ENCODE measurements at places on chromosomes 13 and 19.
A peak's percentile ranks its signal among the peaks of the same experiment; 100 is the strongest.

GRCh38 chr13:49421391-49421790, 22.5 kb downstream of the CAB39L start:
- no peak for DNase-seq

DNA sequence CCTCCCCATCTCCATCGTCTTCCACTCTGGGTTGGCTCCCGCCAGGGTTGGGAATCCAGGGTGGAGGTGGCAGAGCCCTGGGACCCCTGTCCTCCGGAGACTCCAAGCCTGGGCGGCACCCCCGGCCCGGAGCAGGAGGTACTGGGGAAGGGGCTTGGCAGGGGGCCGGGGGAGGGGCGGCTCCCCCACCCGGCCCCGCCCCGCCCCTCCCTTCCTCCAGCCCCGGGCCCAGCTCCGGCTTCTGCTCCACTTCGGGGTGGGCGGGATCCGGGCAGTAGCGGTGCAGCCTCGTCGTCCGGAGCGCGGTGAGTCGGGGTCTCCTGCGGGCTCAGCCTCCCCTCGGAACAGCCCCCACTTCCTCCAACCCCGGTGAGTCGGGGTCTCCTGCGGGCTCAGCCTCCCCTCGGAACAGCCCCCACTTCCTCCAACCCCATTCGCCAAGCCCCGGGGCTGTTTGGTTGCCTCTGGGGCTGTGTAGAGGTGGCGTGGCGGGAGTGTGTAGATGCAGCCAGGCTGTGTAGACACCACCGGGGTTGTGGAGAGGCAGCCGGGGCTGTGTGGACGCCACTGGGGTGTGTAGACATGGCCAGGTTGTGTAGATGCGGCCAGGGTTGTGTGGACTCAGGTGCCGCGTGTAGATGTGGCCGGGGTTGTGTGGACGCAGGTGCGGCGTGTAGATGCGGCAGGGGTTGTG, at the start of gene TMPRSS9:
Gene TMPRSS9, plus strand, starts transcription at position 274 of the 694 bp plus-strand sequence. CDS start 29,521 bp downstream, outside the sequence.
- DNase-seq, result no peak

DNA sequence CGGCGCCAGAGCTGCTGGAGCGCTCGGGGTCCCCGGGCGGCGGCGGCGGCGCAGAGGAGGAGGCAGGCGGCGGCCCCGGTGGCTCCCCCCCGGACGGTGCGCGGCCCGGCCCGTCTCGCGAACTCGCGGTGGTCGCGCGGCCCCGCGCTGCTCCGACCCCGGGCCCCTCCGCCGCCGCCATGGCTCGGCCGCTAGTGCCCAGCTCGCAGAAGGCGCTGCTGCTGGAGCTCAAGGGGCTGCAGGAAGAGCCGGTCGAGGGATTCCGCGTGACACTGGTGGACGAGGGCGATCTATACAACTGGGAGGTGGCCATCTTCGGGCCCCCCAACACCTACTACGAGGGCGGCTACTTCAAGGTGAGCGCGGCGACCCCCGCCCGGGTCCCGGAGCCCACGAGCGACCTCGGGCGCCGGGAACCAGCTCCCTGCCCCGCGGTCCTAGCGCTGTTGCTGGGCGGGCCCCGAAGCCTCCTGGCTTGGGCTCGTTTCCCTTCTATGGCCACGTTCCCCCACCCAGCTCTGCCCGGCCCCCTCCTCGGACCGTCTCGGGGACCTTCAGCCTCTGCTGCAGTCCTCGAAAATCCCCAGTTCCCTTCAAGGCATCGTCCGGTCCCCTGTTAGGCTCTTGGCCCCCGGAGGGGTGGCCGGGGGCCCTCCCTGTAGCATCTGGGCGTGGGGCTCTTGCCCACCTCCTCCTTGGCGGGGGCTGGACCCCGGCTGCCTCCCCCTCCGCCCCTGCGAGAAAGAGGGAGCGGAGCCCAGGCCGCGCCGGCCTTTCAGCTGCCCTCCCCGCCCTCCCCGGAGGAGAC, at the start of gene CDC34:
Gene CDC34, plus strand, starts transcription at position 8 of the 808 bp plus-strand sequence. Its CDS starts 172 bp downstream, at position 180.
- peak; percentile 56 for DNase-seq

DNA sequence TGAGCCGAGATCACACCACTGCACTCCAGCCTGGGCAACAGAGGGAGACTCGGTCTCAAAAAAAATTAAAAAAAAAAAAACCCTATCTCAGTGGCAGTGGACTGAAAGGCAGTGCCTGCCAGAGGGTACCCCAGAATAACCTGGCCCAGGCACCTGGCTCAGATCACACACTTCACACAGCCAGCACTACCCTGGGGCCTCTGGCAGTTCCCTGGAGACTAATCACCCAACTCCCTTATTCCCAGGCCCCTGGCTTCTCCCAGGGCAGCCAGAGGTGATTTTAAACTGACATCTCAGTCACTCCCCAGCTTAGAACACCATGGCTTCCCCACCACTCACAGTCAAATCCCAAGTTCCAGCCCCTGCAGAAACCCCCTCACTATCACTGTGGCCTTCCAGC, 3.5 kb upstream of the SLC27A5 start:
- DNase-seq, result no peak

DNA sequence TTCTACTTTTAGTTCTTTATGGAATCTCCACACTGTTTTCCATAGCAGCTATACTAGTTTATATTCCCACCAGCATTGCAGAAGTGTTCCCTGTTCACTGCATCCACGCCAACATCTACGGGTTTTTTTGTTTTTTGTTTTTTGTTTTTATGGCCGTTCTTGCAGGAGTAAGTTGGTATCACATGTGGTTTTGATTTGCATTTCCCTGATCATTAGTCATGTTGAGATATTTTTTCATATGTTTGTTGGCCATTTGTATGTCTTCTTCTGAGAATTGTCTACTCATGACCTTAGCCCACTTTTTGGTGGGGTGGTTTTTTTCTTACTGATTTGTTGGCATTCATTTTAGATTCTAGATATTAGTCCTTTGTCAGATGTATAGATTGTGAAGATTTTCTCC, 89.7 kb downstream of the FRY start:
- no peak for DNase-seq

GRCh38 chr13:101828119-101828518, 375.6 kb downstream of the ITGBL1 start:
- no peak for DNase-seq

DNA sequence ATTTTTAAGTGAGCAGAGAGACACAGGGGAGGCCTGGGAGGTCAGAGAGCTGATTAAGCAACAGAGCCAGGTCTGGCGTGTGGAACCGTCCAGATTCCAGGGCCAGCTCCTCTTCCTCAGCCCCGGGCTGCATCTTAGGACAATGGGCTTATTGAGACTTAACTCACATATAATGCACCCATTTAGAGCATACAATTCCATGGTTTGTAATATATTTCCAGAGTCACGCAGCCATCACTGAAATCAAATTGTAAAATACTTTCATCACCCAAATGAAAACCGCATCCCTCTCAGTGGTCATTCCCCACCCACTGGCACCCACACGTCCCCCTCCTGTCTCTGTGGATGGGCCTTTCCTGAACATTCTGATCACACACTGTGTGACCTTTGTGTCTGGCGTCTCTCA, 2.1 kb upstream of the HMG20B start:
- no peak for DNase-seq

- no peak for DNase-seq
Measured at GRCh38 chr13:59201841-59202240, 961.9 kb downstream of the DIAPH3 start.

DNA sequence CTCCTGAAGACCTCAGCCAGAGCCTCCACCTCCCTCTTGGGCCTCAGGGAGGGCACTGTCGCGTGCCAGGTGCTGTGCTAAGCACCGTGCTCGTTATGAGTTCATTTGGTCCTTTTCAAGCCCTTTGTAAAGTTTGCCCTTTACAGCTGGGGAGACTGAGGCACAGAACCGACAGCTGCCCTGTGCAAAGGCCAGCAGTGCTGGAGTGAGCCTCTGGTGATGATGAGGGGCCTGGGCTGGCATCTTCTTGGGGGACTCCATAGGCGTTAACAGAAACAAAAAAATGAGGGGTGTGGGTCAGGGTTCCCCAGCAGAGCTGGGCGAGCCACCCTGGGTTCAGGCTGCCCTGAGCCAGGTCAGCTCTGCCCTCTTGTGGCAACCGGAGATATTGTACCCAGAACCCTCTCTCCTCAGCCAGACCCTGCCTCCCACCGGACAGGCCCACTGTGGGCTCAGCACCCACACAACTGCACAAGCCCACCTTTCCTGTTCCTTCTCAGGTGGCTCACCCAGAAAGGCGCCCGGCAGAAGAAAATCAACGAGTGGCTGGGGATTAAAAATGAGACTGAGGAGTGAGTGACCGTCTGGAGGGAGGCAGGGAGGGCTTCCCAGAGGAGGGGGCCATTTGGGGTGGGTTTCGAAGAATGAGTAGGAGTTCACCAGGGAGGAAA, 5.5 kb upstream of the IFI30 start:
- no peak for DNase-seq

DNA sequence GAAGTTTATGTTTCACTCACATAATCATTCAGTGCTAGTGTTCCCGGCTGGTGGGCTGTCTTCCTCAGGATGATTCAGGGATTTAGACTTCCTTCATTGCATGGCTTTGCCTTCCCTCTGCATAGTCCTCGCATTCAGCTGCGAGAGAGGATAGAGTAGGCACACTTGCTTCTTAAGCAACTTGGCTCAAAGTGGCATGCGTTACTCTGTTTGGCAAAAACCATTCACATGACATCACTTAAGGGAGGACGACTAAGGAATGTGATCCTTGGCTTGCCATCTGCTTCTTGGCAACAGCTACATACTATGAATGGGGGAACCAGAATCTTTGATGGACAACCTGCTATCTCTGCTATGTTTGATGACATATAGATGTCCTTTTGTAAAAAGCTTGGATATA, 359.3 kb downstream of the TDRD3 start:
- DNase-seq, result no peak

DNA sequence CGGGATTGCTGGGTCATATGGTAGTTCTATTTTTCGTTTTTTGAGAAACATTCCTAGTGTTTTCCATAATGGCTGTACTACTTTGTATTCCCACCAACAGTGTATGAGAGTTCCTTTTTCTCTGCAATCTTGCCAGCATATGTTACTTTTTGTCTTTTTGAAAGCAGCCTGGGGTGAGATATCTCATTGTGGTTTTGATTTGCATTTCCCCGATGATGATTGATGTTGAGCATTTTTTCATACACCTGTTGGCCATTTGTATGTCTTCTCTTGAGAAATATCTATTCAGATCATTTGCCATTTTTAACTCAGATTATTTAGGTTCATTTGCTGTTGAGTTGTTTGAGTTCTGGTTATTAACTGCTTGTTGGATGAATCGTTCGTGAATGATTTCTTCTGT, 18.5 kb upstream of the ATP12A start:
- no peak for DNase-seq

DNA sequence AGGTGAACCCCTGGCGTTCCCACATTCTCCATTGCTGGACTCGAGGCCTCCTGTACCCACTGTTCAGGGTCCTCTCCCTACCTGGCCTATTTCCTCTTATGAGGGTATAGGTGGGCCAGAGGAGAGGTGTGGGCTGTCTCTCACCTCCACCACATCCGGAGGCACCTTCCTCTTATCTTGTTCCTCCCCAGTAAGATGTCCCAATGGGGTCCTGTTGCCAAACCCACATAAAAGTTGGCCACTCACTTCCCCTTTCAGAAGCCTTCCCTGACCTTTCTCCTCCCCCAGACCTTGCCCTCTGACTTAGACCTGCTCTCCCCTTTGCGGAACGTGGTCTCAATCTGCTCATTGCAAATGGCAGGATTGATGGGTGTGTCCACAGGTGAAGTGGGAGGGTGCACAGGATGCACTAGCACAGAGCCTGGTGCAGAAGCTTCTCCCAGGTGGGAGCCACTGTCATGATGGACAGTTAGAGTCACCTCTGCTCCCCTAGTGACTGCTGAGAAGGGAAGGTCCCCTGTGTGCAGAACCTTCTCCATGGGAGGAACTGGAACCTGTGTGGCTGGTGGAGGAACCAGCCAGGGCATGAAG, 1.3 kb downstream of the CYP4F3 start:
- DNase-seq, result no peak

DNA sequence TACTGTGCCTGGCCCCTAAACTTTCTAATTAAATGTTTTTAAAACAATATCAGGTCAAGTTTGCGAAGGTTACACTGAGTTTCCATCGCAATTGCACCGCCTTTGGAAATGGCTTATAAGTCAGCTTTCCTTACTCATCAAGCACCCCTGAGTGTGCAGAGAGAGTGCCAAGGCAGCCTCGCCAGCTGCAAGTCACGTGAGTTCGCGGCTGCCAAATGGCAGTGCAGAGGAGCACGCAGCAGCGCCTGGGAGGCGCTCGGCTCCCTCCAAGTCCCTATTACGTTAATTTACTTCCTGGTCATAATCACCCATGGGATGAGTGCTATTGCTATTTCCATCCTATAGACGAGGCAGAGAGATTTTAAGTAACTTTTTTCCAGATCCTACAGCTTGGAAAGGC, 319.6 kb downstream of the TEX29 start:
- DNase-seq, result peak; percentile 67

GRCh38 chr13:46594374-46595078, 41.6 kb downstream of the LRCH1 start:
- no peak for DNase-seq

- DNase-seq, result peak; percentile 88
Measured at GRCh38 chr13:26051657-26052311, at the start of gene SHISA2. Gene SHISA2, minus strand, starts transcription at chr13:26052016. Its CDS starts 1,041 bp downstream, at chr13:26050975.

GRCh38 chr13:43005460-43006236, 13.6 kb upstream of the EPSTI1 start:
- no peak for DNase-seq

DNA sequence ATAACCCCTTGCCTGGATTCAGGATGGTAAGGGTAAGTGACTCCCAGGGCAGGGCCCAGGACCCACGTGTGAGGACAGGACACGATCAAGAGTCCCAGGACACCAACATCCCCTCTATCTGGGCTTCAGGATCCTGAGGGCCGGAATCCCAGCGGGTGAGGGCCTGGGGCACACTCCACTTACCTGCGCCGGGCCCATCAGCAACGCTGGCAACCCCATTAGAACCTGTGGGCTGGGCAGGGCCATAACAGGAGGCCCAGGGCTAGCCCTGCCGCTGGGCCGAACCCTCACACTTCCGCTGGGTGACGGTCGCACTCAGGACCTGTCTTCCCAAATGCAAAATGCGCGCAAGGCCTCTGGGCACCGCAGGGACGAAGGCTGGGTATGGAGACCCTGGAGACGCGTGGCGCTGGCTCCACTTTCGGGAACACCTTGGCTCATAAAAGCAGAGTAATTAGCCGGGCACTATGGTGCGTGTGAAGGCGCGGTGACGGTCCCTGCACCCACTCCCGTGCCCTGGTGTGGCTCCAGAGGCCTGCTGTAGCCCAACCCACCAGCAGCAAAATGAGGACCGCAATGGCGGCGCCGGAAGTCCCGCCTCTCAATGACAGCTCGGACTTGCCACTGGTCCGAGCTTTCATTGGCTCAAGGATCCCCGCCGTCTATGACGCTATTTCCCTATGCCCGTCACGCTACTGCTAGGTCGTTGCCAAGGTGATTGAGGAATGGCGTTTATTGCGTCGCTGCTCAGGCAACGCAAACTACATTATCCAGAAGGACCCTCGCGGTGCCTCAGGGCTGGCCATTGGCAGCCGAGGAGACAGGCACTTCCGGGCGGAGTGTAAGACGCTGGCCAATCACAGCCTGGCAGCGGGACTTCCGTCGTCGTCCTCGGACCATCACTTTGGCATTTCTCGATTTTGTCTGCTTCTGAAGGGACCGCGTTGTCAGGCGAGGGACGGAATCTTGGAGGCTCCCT, at the start of gene ZNF132:
Gene ZNF132, minus strand, starts transcription at position 578 of the 979 bp plus-strand sequence. Its CDS starts 332 bp downstream, at position 246.
- peak; percentile 95 for DNase-seq

DNA sequence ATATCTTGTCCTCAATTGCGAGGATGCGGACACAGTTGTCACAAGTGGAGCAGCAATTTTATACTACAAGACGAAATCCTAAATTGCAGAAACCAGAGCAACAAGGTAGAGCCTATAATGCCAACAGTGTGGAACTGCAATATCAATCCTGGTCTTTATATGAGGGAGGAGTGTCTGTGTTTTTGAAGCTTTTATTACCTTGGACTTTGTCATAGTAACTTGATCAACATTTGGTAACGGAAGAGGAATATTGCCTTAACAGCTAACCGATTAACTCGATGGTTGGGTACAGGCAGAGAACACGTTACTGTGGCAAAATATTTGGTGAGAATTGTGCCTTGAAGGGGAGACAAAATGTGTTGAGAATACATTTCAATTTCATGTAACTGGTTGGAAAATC, 661.5 kb downstream of the FGF9 start:
- DNase-seq, result no peak
